Activated CD8-positive, alpha-beta T cell treated with anti-CD3 and anti-CD28 coated beads, Interleukin-2, amount 10 ng/mL, durations not matched to agents 7 days and 5 days (primary cell): ENCODE measurements at places on chromosomes 2 and 18. TPM values are rescaled to one million over a fixed set of nuclear protein-coding genes. Genes with fewer than 3 reads are reported as not detected.

- DNase-seq: no peak
Observed at GRCh38 chr2:29219374-29219773, 104.2 kb downstream of the CLIP4 start.

DNA sequence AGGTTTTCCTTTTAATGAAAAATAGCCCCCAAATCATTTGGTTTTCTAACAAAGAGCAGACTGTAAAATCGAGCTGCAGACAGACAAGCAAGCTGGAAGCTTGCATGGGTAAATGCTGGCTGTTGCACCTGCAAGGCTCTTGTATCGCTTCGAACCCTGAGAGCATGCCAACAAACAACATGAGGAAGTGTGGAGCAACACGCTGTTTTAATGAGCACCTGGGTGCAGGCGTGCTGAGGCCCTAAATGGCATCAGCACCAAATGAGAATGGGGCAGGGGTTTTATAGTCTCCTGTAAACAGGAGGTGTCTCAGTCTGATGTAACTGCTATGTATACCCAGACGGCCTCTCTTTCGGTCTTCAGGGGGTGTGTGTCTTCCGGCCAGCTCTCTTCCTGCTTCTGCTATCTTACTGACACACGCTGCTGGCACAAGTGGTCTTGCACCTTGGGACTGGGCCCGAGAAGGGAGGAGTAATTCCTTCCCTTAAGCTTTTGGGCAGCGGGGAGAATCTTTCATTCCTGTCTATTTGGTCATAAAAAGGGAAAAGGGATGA lies 31.9 kb upstream of the CDH2 start:
- DNase-seq: no peak

DNA sequence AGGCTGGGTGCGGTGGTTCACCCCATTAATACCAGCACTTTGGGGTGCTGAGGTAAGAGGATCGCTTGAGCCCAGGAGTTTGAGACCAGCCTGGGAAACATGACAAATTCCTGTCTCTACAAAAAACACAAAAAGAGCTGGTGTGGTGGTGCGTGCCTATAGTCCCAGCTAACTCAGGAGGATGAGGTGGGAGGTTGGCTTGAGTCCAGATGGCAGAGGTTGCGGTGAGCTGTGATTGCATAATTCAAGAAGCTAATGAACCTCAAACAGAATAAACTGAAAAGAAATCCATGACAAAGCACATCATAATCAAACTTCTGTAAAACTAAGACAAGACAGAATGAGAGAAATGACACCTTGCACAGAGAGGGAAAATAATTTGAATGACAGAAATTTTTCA lies 54.8 kb downstream of the SEMA4F start:
- DNase-seq: no peak

Gene C2orf15
- total RNA-seq: 0.37 TPM

Gene KLF11
- total RNA-seq: 9.2 TPM

DNA sequence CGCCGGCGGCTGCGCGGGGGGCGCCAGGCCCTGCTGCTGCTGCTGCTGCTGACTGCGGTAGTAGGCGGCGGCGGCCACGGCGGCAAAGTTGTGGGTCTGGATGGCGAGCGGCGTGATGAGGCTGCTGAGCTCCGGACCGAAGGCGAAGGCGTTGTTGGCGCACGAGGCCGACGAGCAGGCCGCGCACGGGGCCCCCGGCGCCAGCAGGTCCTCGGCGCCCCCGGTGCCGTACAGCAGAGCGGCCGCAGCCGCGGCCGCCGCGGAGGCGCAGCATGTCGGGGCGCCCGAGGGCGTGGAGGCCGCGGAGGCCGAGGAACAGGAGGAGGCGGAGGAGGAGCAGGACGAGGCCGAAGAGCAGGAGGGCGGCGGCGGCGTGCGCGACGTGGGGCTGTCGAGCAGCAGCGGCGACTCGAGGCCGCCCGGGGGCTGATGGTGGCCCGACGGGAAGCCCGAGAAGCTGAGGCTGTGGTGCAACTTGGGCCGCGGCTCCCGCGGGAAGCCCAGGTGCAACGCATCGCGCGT lies 1.8 kb downstream of the ZFP36L2 start:
- DNase-seq: peak; percentile 66

Gene HNMT
- not detected for total RNA-seq

GRCh38 chr2:204892506-204893255 lies 347.4 kb downstream of the PARD3B start:
- DNase-seq: no peak

DNA sequence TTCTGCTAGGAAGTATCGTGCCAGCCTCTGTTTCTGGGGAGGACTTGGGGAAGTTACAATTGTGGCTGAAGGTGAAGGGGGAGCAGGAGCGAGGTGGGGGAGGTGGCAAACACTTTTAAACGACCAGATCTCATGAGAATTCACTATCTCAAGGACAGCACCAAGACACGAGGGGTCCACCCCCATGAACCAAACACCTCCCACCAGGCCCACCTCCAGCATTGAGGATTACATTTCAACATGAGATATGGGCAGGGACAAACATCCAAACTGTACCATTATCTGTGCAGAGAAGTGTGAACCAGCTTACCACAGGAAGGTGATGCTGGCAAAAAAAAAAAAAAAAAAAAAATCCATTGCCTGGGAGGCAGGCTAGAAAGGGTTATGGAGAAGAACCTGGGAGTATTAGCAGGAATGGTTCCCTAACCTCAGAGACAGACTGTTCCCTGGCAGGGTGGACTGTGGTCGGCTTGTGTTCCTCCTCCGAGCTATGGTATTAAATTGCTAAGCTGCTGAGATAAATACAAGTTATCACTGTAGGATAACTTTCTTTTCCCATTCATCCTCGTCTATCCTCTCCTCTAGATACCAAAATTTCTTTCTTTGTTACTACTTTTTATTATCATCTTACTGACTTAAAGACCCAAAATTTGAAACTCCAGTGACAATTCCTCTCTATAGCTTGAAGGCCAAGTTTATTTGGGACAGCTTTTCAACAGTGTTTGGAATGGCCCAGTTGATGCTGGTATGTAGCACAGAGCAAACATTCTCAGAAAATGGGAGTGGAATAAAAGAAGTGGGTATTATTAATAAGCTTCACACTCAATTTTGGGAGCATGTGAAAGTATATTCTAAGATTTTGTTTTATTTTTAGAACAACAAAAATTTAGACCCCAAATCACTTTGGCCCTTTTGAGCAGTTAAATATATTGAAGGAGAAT lies 73.7 kb upstream of the MAP3K20 start:
- DNase-seq: no peak

DNA sequence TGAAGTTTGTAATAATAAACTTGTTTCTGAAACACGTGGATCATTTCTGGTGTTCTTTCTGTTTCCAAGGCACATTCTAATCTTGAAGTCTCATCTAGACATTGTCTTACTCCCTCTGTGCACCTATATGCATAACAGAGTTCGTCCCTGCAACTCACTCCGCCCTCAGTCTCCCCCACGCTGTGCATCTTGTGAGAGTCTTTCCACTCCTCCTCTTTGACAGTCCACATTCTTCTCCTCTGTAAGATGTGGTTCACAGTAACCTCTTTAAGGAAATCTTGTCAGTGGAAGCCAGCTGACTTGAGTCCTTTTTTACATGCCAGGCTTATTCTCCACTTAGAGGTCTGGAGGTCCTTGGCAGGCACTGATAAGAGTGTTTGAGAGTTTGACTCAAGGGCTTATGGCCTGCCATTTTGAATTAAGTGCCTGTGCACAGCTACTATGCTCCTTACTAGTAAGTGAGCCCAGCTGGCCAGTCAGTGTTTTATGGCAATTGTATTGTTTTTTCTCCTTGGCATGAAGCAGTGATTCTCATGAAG lies 108.9 kb upstream of the IL1R2 start:
- DNase-seq: no peak

DNA sequence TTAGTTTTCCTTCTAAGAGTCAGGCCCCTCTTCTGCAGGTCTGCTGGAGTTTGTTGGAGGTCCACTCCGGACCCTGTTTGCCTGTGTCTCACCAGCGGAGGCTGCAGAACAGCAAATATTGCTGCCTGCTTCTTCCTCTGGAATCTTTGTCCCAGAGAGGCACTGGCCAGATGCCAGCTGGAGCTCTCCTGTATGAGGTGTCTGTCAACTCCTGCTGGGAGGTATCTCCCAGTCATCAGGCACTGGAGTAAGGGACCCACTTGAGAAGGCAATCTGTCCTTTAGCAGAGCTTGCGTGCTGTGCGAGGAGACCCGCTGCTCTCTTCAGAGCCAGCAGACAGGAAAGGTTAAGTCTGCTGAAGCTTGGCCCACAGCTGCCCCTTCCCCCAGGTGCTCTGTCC lies 4.8 kb downstream of the REG1B start:
- no peak for DNase-seq
